ENCODE measurements at places on chromosomes 2 and 18. TPM values are rescaled to one million over a fixed set of nuclear protein-coding genes. Genes with fewer than 3 reads are reported as not detected.

The FIGN gene
- 7.7 TPM for total RNA-seq

The SIX2 gene
- total RNA-seq: 3.1 TPM

The COL6A3 gene
- 13.0 TPM for total RNA-seq

The UCN gene
- total RNA-seq: not detected

The MBP gene
- 18.8 TPM for total RNA-seq

The PID1 gene
- total RNA-seq: 0.69 TPM

The GALNT14 gene
- total RNA-seq: 80.7 TPM

The HSBP1L1 gene
- 44.7 TPM for total RNA-seq

The BCL2 gene
- total RNA-seq: 4.7 TPM

The CDK5R2 gene
- total RNA-seq: not detected

The ASB18 gene
- total RNA-seq: not detected

The TRIM54 gene
- 1.5 TPM for total RNA-seq

The IL18R1 gene
- total RNA-seq: 0.12 TPM

The MAL gene
- 63.8 TPM for total RNA-seq

The SANBR gene
- total RNA-seq: 6.3 TPM

The FNDC4 gene
- total RNA-seq: 26.6 TPM

The CCDC102B gene
- total RNA-seq: 0.17 TPM

The PDCD1 gene
- total RNA-seq: 0.92 TPM

The C1GALT1C1L gene
- 1.1 TPM for total RNA-seq

The SNTG2 gene
- 0.22 TPM for total RNA-seq

The KCNF1 gene
- total RNA-seq: 0.36 TPM

The C1QL2 gene
- not detected for total RNA-seq

The UGT1A10 gene
- total RNA-seq: not detected

The GCKR gene
- total RNA-seq: not detected

The THSD7B gene
- 0.81 TPM for total RNA-seq

The STK17B gene
- total RNA-seq: 15.8 TPM

The TPO gene
- total RNA-seq: not detected

The DLX2 gene
- 0.12 TPM for total RNA-seq

The ZNF804A gene
- total RNA-seq: not detected

The MYO3B gene
- total RNA-seq: 0.35 TPM

The CCDC142 gene
- total RNA-seq: 5.8 TPM

The PLEKHB2 gene
- total RNA-seq: 131 TPM

The FHOD3 gene
- total RNA-seq: 28.4 TPM

The IFIH1 gene
- total RNA-seq: 8.4 TPM

The ZNF638 gene
- total RNA-seq: 69.0 TPM

The ICOS gene
- not detected for total RNA-seq

The DRC1 gene
- not detected for total RNA-seq

The CNGA3 gene
- not detected for total RNA-seq

The IL36A gene
- not detected for total RNA-seq

The KLHL41 gene
- total RNA-seq: 0.07 TPM

The TMEM37 gene
- 1.2 TPM for total RNA-seq

The NTSR2 gene
- total RNA-seq: not detected

The GNAL gene
- total RNA-seq: 3.2 TPM

The C2orf92 gene
- 1.3 TPM for total RNA-seq

The ATIC gene
- 77.2 TPM for total RNA-seq

The SPR gene
- 29.5 TPM for total RNA-seq
